ENCODE measurements at places on chromosomes 4 and X.

GRCh38 chr4:186067757-186068385 lies 1.1 kb upstream of the TLR3 start:
- H3K27me3 ChIP-seq, result peaks cover 58% of the 10 kb centered on the region
- H3K36me3 ChIP-seq, result no peaks in the 10 kb centered on the region
- no peak overlapping the region for H3K27ac ChIP-seq
- H3K4me1 ChIP-seq, result peaks cover 17% of the 10 kb centered on the region
- no peak for DNase-seq

- no peaks in the 10 kb centered on the region for H3K4me1 ChIP-seq
- DNase-seq, result no peak
- H3K27me3 ChIP-seq, result no peaks in the 10 kb centered on the region
- no peak overlapping the region for H3K4me3 ChIP-seq
- no peaks in the 10 kb centered on the region for H3K36me3 ChIP-seq
- H3K27ac ChIP-seq, result no peak overlapping the region
Observed at GRCh38 chr4:147361726-147362125, 119.2 kb upstream of the EDNRA start.

GRCh38 chr4:108383157-108383556 lies 214.4 kb upstream of the LEF1 start:
- peaks cover 19% of the 10 kb centered on the region for H3K27me3 ChIP-seq
- H3K27ac ChIP-seq, result no peak overlapping the region
- H3K4me3 ChIP-seq, result no peak overlapping the region
- DNase-seq, result no peak
- peaks cover 7% of the 10 kb centered on the region for H3K4me1 ChIP-seq

GRCh38 chrX:138849521-138849920 lies 138.0 kb upstream of the FGF13 start:
- no peaks in the 10 kb centered on the region for H3K36me3 ChIP-seq
- no peak overlapping the region for H3K27ac ChIP-seq
- H3K4me3 ChIP-seq, result no peak overlapping the region
- H3K27me3 ChIP-seq, result no peaks in the 10 kb centered on the region
- no peak for DNase-seq

DNA sequence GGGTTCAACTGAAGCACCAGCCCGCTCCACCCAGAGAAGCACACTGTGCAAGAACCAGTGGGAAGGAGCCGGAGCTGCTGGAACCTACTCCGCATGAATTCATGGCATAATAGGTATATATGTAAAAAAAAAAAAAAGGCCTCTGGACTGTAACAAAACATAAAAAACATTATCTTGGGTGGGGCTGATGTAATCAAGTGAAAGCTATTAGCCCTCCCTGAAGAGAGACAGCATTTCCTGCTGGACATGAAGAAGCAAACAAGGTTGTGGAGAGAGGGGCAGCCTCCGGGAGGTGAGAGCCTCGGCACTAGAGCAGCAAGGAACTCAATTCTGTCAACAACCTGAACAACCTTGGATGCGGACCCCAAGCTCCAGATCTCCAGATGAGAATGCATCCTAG lies 50.7 kb downstream of the PLAC1 start:
- no peak overlapping the region for H3K4me3 ChIP-seq
- H3K27ac ChIP-seq, result no peak overlapping the region
- H3K4me1 ChIP-seq, result no peaks in the 10 kb centered on the region

DNA sequence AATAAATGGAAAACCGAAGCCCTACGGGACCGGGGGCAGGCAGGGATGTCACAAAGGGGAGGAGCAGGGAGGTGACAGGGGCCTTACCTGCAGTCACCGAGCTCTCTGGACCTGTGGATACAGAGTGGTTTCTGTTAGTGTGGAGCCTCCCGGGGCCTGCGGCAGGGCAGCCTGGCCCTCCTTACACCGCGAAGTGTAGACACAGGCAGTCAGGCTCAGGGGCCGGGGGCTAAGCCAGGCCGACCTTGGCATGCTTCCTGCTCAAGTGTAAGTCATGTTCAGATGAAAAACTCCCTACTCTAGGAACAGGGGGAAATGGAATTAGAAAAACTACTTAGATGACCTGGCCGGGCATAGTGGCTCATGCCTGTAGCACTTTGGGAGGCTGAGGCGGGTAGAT lies 4.3 kb downstream of the FAM3A start:
- H3K36me3 ChIP-seq, result peaks cover 18% of the 10 kb centered on the region
- H3K27ac ChIP-seq, result no peak overlapping the region
- H3K4me1 ChIP-seq, result peaks cover 11% of the 10 kb centered on the region
- H3K27me3 ChIP-seq, result no peaks in the 10 kb centered on the region

DNA sequence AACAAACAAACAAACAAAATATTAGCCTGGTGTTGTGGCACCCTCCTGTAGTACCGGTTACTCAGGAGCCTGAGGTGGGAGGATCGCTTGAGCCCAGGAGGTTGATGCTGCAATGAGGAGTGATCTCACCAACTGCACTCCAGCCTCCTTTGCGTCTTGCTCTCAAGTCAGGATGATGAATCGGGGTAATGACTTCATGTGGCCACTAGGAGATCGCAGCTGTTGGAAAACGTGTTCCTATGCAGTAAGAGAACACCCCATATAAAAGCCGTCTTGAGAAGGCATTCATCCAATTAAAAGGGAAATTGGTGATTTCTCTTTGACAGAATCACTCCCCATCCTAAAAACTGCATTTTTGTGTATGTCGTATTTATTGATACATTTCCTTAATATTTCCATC lies 6.9 kb downstream of the CCNB3 start:
- no peaks in the 10 kb centered on the region for H3K4me1 ChIP-seq
- H3K27ac ChIP-seq, result no peak overlapping the region
- no peak overlapping the region for H3K4me3 ChIP-seq

GRCh38 chr4:185424905-185425646 lies 688 bp downstream of the UFSP2 start:
- H3K27me3 ChIP-seq, result peaks cover 11% of the 10 kb centered on the region
- peaks cover 19% of the 10 kb centered on the region for H3K36me3 ChIP-seq
- DNase-seq, result no peak
